Type B pancreatic cell (in vitro differentiated cells): ENCODE measurements at places on chromosomes 6 and 20. TPM values are rescaled to one million over a fixed set of nuclear protein-coding genes. Genes with fewer than 3 reads are reported as not detected.

DNA sequence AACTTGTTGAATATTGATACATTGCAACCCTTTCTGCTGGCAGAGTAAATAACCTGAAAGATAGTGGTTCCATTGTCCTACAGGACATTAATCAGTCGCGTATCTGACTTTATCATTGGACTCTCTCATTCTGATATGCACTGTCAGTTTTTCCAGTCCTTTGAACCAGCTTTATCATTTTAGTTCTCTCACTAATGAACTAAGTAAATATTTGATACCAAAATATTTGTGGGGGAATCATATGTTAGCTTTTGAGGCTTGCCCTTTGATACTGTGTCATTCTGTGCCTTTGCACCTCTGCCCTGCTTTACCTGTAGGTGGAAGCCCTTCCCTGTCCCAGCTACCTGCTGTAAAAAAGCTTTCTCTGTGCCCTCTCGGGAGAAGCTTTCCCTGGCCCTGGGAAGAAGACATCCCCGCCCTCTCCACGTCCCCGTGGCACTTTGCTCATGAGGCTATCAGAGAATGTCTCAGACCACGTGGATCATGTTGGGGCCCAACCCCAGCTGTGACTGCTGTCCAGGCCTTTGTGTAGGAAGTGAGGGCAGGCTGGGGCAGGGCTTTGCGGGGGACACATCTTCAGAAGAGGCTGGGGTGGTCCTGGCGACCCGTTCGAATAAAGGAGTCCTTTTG is 117.8 kb upstream of the NXT1 start:
- no peak overlapping the region for H3K4me3 ChIP-seq
- peaks cover 16% of the 10 kb centered on the region for H3K27me3 ChIP-seq
- peak overlapping the region; percentile 74 for H3K27ac ChIP-seq
- peaks cover 9% of the 10 kb centered on the region for H3K4me1 ChIP-seq
- peaks cover 3% of the 10 kb centered on the region for H3K36me3 ChIP-seq

The LEMD2 gene
- total RNA-seq: 58.2 and 64.7 TPM in 2 replicates

- H3K27me3 ChIP-seq: no peaks in the 10 kb centered on the region
Observed at GRCh38 chr20:17638835-17639407, 43.1 kb downstream of the RRBP1 start.

DNA sequence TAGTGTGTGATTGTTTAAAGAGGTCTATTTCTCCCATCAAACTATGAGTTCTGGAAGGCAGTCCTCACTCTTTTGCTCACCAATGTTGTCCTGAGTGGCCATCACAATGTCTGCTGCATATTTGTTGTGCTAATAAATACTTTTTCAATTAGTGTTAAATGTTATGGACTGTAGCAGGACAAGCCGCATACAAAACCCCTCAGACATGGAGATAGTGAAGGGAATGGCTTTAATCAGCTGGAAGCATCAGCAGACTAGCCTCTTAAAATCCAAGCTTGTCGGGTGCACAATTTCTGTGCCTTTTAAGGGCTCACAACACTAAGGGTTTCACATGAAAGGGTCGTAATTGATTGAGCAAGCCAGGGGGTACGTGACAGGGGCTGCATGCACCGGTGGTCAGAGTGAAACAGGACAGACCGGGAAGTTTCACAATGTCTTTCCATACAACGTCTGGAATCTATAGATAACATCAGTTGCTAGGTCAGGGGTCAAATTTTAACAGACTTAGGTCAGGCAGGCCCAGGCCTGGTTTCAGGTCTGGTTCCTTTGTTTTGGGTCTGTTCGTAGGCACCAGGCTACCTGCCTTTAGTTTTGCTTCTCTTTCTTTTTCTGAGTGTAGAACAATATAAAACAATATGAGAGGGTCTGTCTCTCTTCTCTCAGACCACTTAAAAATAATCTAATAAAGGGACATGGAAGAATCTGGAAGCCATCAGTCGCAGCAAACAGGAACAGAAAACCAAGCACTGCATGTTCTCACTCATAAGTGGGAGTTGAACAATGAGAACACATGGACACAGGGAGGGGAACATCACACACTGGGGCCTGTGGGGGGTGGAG is 327.6 kb upstream of the HTR1E start:
- no peaks in the 10 kb centered on the region for H3K36me3 ChIP-seq
- H3K4me3 ChIP-seq: no peak overlapping the region
- peaks cover 12% of the 10 kb centered on the region for H3K4me1 ChIP-seq
- H3K27me3 ChIP-seq: no peaks in the 10 kb centered on the region
- DNase-seq: no peak

GRCh38 chr20:25738198-25738597 is 41.5 kb upstream of the ZNF337 start:
- no peaks in the 10 kb centered on the region for H3K27me3 ChIP-seq
- H3K36me3 ChIP-seq: no peaks in the 10 kb centered on the region
- H3K4me3 ChIP-seq: no peak overlapping the region
- no peaks in the 10 kb centered on the region for H3K4me1 ChIP-seq
- H3K27ac ChIP-seq: no peak overlapping the region

The CCM2L gene
- total RNA-seq: 0.19 and 0.63 TPM in 2 replicates

The SIRPB1 gene
- total RNA-seq: 0.95 and 1.0 TPM in 2 replicates

DNA sequence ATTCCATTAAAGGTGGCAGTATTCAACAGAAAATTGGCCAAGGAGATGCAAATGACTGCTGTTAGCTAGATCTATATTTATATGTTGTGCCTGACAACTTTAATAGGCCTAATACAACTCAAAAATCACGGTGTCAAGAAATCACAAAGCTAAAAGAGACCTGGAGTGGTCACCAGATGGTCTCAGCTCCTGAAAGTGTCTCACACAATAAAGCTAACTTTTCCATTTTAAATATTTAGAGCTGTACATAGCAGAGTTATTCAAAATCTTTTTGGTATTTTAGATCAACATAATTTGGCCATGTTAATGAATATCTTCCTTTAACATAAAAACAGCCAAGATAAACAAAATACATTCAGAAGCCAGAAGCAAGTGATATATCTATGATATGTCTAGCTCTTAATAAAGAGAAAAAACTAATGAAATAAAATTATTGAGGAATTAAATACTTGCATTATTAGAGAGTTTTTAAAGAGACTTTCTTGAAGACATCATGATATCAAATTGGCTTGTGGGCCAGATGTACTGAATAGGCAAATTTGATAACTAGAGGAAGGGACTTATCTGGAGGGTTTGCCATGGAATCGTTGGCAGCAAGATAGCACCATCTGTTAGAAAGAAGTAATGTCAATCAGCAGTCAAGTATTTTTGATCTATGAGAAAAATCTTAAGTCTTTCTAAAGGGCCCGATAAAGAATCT is 84.9 kb upstream of the SCAF8 start:
- no peak overlapping the region for H3K27ac ChIP-seq
- peaks cover 3% of the 10 kb centered on the region for H3K27me3 ChIP-seq
- DNase-seq: no peak
- no peaks in the 10 kb centered on the region for H3K4me1 ChIP-seq
- no peak overlapping the region for H3K4me3 ChIP-seq
- no peaks in the 10 kb centered on the region for H3K36me3 ChIP-seq

- H3K27me3 ChIP-seq: no peaks in the 10 kb centered on the region
- no peak overlapping the region for H3K27ac ChIP-seq
- no peak for DNase-seq
Observed at GRCh38 chr6:148996815-148997214, 250.0 kb downstream of the UST start.

The OR2H1 gene
- total RNA-seq: not detected in 2 replicates

DNA sequence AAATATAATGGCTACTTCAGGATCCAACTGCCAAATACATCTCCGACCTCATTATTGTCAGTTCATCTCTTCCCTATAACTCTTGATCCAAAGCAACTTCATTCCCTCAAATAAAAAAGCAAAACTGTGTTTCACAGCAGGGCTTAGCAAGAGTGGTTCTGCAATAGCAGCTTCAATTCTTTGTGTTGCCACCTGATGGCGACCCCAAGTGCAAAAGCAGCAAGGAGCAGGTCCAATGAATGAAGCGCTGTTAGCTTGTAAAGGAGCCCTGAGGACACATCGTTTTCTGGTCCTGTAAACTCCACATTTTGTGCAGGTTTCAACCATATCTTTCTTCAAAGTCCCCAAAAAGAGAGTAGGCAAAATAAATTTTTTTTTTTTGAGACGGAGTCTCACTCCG is 19.6 kb downstream of the RTN4IP1 start:
- H3K4me1 ChIP-seq: peaks cover 4% of the 10 kb centered on the region
- H3K27me3 ChIP-seq: no peaks in the 10 kb centered on the region
- no peak overlapping the region for H3K4me3 ChIP-seq
- no peak overlapping the region for H3K27ac ChIP-seq
- DNase-seq: no peak
- peaks cover 24% of the 10 kb centered on the region for H3K36me3 ChIP-seq

GRCh38 chr6:19181211-19181610 is 656.0 kb upstream of the ID4 start:
- no peaks in the 10 kb centered on the region for H3K27me3 ChIP-seq
- DNase-seq: no peak
- H3K36me3 ChIP-seq: no peaks in the 10 kb centered on the region
- H3K4me3 ChIP-seq: no peak overlapping the region
- no peak overlapping the region for H3K27ac ChIP-seq
- H3K4me1 ChIP-seq: no peaks in the 10 kb centered on the region

The PREX1 gene
- 0.71 and 20.8 TPM in 2 replicates for total RNA-seq

The IP6K3 gene
- 0.75 TPM in 1 of 2 replicates, not detected in the other for total RNA-seq

The ANKRD66 gene
- 0.34 TPM in 1 of 2 replicates, not detected in the other for total RNA-seq

The GPRC6A gene
- 0.12 and 0.19 TPM in 2 replicates for total RNA-seq

- no peak overlapping the region for H3K4me3 ChIP-seq
- H3K27ac ChIP-seq: no peak overlapping the region
- peaks cover 7% of the 10 kb centered on the region for H3K4me1 ChIP-seq
- H3K36me3 ChIP-seq: no peaks in the 10 kb centered on the region
Observed at GRCh38 chr6:105907301-105907700, 178.8 kb upstream of the PRDM1 start.

The MUCL3 gene
- 0.31 and 3.5 TPM in 2 replicates for total RNA-seq

DNA sequence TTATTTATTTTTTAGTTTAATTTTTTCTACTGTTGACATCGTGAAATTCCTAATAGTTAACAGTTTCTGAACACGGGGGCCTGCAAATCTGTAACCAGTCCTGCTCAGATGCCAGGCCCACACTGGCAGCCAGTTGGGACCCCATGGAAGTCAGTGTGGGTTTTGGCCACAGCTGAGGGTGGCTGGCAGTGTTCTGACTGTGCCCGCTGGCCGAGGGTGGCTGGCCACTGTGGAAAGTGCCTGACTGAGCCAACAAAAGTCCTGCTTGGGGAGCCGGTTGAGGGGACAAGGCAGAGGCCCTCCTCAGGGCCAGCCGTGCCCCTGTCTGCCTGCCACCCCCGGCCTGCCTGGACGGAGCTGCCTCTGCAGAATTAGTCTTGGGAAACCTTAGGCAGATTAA is 4.1 kb upstream of the PMEPA1 start:
- no peak overlapping the region for H3K27ac ChIP-seq
- no peaks in the 10 kb centered on the region for H3K36me3 ChIP-seq
- no peak for DNase-seq
- peaks cover 28% of the 10 kb centered on the region for H3K27me3 ChIP-seq
- peaks cover 13% of the 10 kb centered on the region for H3K4me1 ChIP-seq
- no peak overlapping the region for H3K4me3 ChIP-seq

The EPPIN gene
- 0.24 TPM in 1 of 2 replicates, not detected in the other for total RNA-seq

- DNase-seq: no peak
- H3K36me3 ChIP-seq: no peaks in the 10 kb centered on the region
- H3K27me3 ChIP-seq: no peaks in the 10 kb centered on the region
- H3K4me3 ChIP-seq: no peak overlapping the region
- H3K4me1 ChIP-seq: peaks cover 21% of the 10 kb centered on the region
Observed at GRCh38 chr20:59955131-59955796, 3.0 kb upstream of the CDH26 start.

GRCh38 chr6:84575264-84575663 is 189.1 kb downstream of the TBX18 start:
- H3K4me1 ChIP-seq: no peaks in the 10 kb centered on the region
- H3K27me3 ChIP-seq: no peaks in the 10 kb centered on the region
- no peak overlapping the region for H3K4me3 ChIP-seq

GRCh38 chr6:15985379-15985959 is 143.4 kb upstream of the MYLIP start:
- no peak overlapping the region for H3K27ac ChIP-seq
- DNase-seq: no peak
- H3K27me3 ChIP-seq: peaks cover 3% of the 10 kb centered on the region
- peaks cover 15% of the 10 kb centered on the region for H3K4me1 ChIP-seq
- no peak overlapping the region for H3K4me3 ChIP-seq
- peaks cover 4% of the 10 kb centered on the region for H3K36me3 ChIP-seq

DNA sequence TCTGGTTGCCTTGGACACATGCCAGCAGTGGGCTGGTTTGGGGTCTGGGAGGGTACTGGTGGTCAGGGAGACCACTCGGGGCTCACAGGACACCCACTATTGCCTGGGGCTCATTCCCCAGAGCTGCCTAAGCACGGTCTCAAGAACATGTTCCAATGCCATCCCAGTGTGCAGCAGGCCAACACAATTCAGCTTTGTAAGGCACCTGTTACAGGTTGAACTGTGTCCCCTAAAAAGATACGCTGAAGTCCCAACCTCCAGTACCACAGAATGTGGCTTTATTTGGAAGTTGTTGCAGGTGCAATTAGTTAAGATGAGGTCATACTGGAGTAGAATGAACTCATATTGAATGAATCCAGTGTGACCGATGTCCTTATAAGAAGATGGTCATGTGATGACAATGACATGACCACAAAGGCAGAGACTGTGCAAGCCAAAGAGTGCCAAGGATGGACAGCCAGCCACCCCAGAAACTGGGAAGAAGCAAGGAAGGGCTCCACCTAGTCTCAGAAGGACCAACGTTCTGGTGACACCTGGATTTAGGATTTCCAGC is 13.5 kb upstream of the MAS1 start:
- H3K36me3 ChIP-seq: no peaks in the 10 kb centered on the region
- H3K4me1 ChIP-seq: peaks cover 6% of the 10 kb centered on the region

GRCh38 chr6:162271922-162272321 is 455.6 kb downstream of the PRKN start:
- DNase-seq: no peak
- H3K4me3 ChIP-seq: no peak overlapping the region
- H3K27me3 ChIP-seq: no peaks in the 10 kb centered on the region
- no peaks in the 10 kb centered on the region for H3K4me1 ChIP-seq

- H3K27me3 ChIP-seq: peaks cover 21% of the 10 kb centered on the region
- no peak overlapping the region for H3K4me3 ChIP-seq
- no peak for DNase-seq
- no peaks in the 10 kb centered on the region for H3K36me3 ChIP-seq
- no peaks in the 10 kb centered on the region for H3K4me1 ChIP-seq
Observed at GRCh38 chr6:18609715-18610114, 222.6 kb downstream of the RNF144B start.

GRCh38 chr6:158050955-158051354 is 69.3 kb downstream of the SYNJ2 start:
- peaks cover 4% of the 10 kb centered on the region for H3K4me1 ChIP-seq
- no peak overlapping the region for H3K27ac ChIP-seq
- DNase-seq: no peak

- H3K36me3 ChIP-seq: no peaks in the 10 kb centered on the region
- no peak for DNase-seq
- H3K27me3 ChIP-seq: peaks cover 19% of the 10 kb centered on the region
- no peak overlapping the region for H3K27ac ChIP-seq
- no peaks in the 10 kb centered on the region for H3K4me1 ChIP-seq
- H3K4me3 ChIP-seq: no peak overlapping the region
Observed at GRCh38 chr20:61896058-61896961, 169.4 kb downstream of the TAF4 start.

- H3K4me1 ChIP-seq: peaks cover 28% of the 10 kb centered on the region
- no peak overlapping the region for H3K4me3 ChIP-seq
- peak; percentile 57 for DNase-seq
- H3K27ac ChIP-seq: no peak overlapping the region
- no peaks in the 10 kb centered on the region for H3K27me3 ChIP-seq
Observed at GRCh38 chr20:32971703-32972161, 32.5 kb downstream of the SUN5 start.
